ENCODE measurements at places on chromosomes 3 and 15. TPM values are rescaled to one million over a fixed set of nuclear protein-coding genes. Genes with fewer than 3 reads are reported as not detected.
A peak's percentile ranks its signal among the peaks of the same experiment; 100 is the strongest.

GRCh38 chr15:80375968-80376891, 28.0 kb upstream of the ARNT2 start:
- no peaks in the 10 kb centered on the region for H3K27me3 ChIP-seq
- DNase-seq = no peak
- no peaks in the 10 kb centered on the region for H3K4me1 ChIP-seq
- no peak overlapping the region for H3K4me3 ChIP-seq
- no peaks in the 10 kb centered on the region for H3K36me3 ChIP-seq

- no peak overlapping the region for H3K27ac ChIP-seq
- no peaks in the 10 kb centered on the region for H3K4me1 ChIP-seq
- DNase-seq = no peak
- H3K27me3 ChIP-seq = peaks cover 3% of the 10 kb centered on the region
- H3K4me3 ChIP-seq = no peak overlapping the region
- no peaks in the 10 kb centered on the region for H3K36me3 ChIP-seq
Measured at GRCh38 chr3:185880600-185880999, 55.8 kb upstream of the IGF2BP2 start.

DNA sequence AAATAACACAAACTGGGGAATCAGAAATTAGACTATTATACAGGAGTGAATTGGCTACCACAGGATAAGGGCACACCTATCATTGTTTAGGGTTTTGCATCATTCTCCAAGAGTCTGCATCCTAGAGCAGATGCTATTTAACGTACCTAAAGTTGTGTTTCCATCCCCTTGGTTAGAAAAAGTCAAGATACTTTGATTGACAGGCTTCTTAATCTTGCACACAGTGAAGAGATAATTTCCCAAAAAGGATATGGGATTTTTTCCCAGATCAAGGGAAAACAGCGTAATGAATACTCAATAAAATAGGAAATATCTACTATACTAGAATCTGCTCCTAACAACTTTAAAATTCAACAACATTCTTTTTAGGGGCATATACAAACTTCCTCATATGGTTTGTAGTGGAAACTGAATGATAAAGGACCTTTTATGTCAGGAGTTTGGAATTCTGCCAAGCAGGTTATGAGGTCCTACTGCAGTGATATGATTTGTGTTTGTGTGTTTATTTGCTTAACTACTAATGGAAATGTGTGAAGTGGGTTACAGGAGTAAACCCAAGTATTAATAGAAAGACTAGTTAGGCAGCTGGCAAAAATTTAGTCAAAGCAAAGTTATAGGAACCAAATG, 124.1 kb upstream of the MME start:
- no peaks in the 10 kb centered on the region for H3K27me3 ChIP-seq
- H3K4me1 ChIP-seq = no peaks in the 10 kb centered on the region
- no peak for DNase-seq
- H3K4me3 ChIP-seq = no peak overlapping the region
- H3K27ac ChIP-seq = no peak overlapping the region

SI gene
- total RNA-seq = not detected

- no peaks in the 10 kb centered on the region for H3K27me3 ChIP-seq
- H3K27ac ChIP-seq = no peak overlapping the region
- no peak for DNase-seq
- no peaks in the 10 kb centered on the region for H3K36me3 ChIP-seq
- H3K4me1 ChIP-seq = no peaks in the 10 kb centered on the region
Measured at GRCh38 chr3:25144430-25144829, 283.6 kb upstream of the RARB start.

- peaks cover 23% of the 10 kb centered on the region for H3K4me1 ChIP-seq
- H3K27me3 ChIP-seq = no peaks in the 10 kb centered on the region
- H3K36me3 ChIP-seq = no peaks in the 10 kb centered on the region
- H3K4me3 ChIP-seq = peak overlapping the region; percentile 52
- DNase-seq = peak; percentile 49
Measured at GRCh38 chr15:89665449-89666181, 10.3 kb upstream of the KIF7 start.

ZNF80 gene
- not detected for total RNA-seq

Measured in adrenal gland (tissue), 19 donors.